Effector memory CD8-positive, alpha-beta T cell (primary cell): ENCODE measurements at places on chromosomes 3 and 15.

GRCh38 chr3:132536442-132537153 is 60.5 kb upstream of the ACKR4 start:
- no peak for DNase-seq

DNA sequence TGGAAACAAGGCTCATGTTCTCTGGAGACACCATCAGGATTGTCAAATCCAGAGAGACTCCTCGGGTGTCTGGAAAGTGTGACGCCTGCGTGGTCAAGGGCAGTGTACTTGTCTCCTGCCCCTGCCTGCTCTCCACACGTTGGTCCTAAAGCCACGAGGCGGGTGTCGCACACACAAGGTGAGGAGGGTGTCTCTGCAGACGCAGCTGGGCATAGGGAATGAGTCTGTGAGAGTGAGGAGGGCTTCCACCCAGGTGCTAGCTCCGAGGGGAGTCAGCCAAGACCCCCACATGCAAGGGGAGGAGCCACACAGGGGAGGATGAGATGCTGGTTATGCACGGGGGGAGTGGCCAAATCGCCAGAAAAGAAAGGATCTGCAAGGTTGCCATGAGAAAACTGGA is 27.9 kb upstream of the OCA2 start:
- DNase-seq = no peak

GRCh38 chr3:18127174-18127858 is 297.8 kb downstream of the SATB1 start:
- DNase-seq = no peak

GRCh38 chr3:119098619-119099222 is 47.2 kb upstream of the TEX55 start:
- DNase-seq = peak; percentile 5

GRCh38 chr3:114775395-114775794 is 371.7 kb downstream of the ZBTB20 start:
- DNase-seq = no peak

DNA sequence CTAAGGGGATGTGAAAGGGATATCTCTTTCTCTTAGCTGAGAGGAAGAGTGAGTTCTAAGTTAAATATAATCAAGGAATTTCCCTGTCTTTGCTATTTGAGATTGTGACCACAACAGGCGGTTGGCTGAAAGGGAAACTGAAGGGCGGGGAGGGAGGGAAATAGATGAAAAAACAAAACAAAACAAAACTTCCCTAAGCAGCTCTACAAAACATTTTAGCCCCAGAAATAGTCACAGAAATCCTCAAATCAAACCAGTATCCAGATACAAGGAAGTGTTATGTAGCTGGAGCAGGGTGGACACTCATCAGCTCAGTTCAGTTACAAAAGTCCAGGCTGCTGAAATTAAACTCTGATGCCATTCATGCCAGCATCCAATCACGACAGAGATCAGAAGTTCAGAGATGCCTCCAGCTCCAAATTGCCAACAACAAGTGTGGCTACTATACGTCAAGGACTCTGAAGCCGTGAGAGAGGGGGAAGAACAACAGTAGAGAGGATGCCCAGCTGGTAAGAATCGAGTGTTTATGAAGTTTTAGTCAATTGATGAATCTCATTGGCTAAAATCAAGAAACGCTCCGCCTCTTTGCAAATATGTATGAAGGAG is 319 bp upstream of the TP63 start:
- no peak for DNase-seq

DNA sequence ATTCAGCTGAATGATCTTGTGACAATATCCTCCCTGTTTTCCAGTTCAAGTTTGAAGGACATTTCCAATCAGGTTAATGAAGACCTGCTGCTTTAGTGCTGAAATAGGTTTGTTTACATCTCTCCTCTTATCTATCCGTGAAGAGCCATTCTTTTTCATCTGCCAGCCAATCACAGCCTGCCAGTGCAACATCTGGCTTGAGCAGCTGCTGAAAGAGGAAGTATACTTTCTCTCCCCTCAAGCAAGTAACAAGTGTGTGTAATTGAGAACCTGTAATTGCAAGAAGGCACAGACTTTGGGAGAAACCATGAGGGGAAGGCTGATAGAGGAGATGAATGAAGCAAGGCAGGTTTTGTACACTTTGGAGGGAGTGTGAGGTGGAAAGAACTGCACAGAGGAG is 404.3 kb downstream of the AGBL1 start:
- DNase-seq = no peak

- no peak for DNase-seq
Measured at GRCh38 chr3:122003606-122004005, 18.4 kb downstream of the ILDR1 start.

DNA sequence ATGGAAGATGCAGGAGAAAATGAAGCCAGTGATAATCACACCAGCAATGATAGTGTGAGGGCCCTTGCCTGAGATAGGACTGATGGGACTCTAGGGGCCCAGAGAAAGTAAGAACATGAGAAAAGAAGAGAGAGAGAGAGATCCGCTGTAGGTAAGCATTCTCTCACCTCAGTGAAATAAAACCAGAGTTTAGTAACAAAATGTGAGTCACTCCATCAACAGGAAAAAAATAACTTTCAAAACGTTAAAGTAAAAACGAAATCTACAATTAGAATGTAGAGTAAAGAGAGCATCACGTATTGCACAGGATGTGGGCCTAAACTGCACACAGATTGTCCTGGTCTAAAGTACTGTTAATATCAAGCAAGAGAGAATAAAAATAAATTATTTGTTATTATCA is 6.8 kb upstream of the PRSS50 start:
- no peak for DNase-seq

DNA sequence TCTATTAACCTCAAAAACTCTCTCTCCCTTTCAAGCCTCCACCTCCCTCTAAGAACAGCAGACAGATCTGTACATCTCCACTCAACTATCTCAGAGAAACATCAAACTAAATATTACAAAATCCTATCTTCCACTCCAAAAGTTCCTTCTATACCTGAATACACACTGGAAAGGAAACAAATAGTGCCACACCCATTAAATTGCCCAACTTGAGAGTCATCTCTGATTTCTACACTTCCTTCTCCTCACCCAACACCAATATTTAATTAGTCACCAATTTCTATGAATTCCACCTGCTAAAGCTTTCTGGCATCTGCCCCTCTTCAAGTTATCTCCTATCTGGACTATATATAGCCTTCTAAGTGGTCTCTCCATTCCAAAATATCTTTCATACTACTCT is 65.8 kb downstream of the PEAK1 start:
- DNase-seq = no peak
